Skeletal muscle tissue (tissue), 5 donors: ENCODE measurements at places on chromosomes 1 and 21. TPM values are rescaled to one million over a fixed set of nuclear protein-coding genes. Genes with fewer than 3 reads are reported as not detected.

Gene OR10Z1
- not detected for total RNA-seq

Gene LMOD1
- 15.1 TPM for total RNA-seq

Gene SIPA1L2
- total RNA-seq, result 53.2 TPM

Gene CTSK
- 55.3 TPM for total RNA-seq

Gene DMBX1
- total RNA-seq, result not detected

Gene RSBN1
- 14.1 TPM for total RNA-seq

Gene SLC45A3
- 2.1 TPM for total RNA-seq

Gene MARK1
- total RNA-seq, result 9.9 TPM

Gene HENMT1
- 21.9 TPM for total RNA-seq

Gene ADORA1
- total RNA-seq, result 2.1 TPM

Gene MAP10
- 2.1 TPM for total RNA-seq

Gene HPCA
- not detected for total RNA-seq

Gene PADI4
- total RNA-seq, result 1.0 TPM

Gene FLG2
- not detected for total RNA-seq

Gene TMEM79
- total RNA-seq, result 4.2 TPM

Gene RCSD1
- total RNA-seq, result 45.9 TPM

Gene DNAJC6
- total RNA-seq, result 2.6 TPM

Gene KAZN
- 3.7 TPM for total RNA-seq

Gene ATP5PB
- 265 TPM for total RNA-seq

Gene MYOC
- total RNA-seq, result 5.2 TPM

Gene DYNLT5
- 0.52 TPM for total RNA-seq

Gene GBP6
- not detected for total RNA-seq

Gene S100A7
- total RNA-seq, result not detected

Gene C1orf185
- total RNA-seq, result not detected

Gene SIM2
- total RNA-seq, result 3.1 TPM

Gene NR5A2
- total RNA-seq, result 4.2 TPM

Gene CYYR1
- total RNA-seq, result 4.2 TPM

Gene CFAP57
- total RNA-seq, result 0.52 TPM

Gene SASS6
- total RNA-seq, result 1.6 TPM

Gene KRTAP19-3
- not detected for total RNA-seq

Gene RAP1GAP
- total RNA-seq, result 1.0 TPM

Gene EXTL1
- 0.52 TPM for total RNA-seq

Gene PRR9
- not detected for total RNA-seq

Gene SELP
- 0.52 TPM for total RNA-seq

Gene ADGRL2
- total RNA-seq, result 93.4 TPM

Gene C1orf167
- total RNA-seq, result 6.8 TPM

Gene TNFRSF25
- 3.7 TPM for total RNA-seq

Gene CA6
- total RNA-seq, result not detected

Gene PLD5
- 0.52 TPM for total RNA-seq

Gene STUM
- total RNA-seq, result 2.6 TPM

Gene KRTAP12-2
- total RNA-seq, result not detected

Gene SLAMF7
- total RNA-seq, result 0.52 TPM

Gene NTRK1
- total RNA-seq, result 0.52 TPM
